ENCODE measurements at places on chromosomes 4 and X.

GRCh38 chr4:174318829-174319764 lies 35.4 kb downstream of the CEP44 start:
- no peak for DNase-seq

- no peak for DNase-seq
These were observed 212.0 kb upstream of the AFF2 start for GRCh38 chrX:148288451-148288850.

- no peak for DNase-seq
These were observed 127.9 kb downstream of the ZNF330 start for GRCh38 chr4:141348573-141348972.

DNA sequence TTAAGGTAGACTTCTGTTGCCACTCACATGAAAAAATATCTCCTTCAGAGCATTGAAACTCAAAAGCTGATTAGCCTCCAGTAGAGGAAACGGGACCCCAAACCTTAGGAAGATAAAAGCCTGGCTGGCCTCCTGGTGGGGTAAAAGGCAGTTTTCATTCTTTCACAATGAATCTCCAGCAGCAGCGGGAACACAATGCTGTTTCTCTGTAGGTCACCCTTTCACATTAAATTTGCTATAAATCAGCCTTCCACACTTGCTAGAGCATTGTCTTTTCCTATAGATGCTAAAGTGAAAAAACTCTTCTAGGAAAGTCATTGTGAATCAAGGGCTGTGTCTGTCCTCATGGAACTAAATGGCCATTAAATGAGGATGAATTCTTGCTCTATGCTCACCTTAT lies 207.3 kb upstream of the MAGEB2 start:
- DNase-seq = no peak

DNA sequence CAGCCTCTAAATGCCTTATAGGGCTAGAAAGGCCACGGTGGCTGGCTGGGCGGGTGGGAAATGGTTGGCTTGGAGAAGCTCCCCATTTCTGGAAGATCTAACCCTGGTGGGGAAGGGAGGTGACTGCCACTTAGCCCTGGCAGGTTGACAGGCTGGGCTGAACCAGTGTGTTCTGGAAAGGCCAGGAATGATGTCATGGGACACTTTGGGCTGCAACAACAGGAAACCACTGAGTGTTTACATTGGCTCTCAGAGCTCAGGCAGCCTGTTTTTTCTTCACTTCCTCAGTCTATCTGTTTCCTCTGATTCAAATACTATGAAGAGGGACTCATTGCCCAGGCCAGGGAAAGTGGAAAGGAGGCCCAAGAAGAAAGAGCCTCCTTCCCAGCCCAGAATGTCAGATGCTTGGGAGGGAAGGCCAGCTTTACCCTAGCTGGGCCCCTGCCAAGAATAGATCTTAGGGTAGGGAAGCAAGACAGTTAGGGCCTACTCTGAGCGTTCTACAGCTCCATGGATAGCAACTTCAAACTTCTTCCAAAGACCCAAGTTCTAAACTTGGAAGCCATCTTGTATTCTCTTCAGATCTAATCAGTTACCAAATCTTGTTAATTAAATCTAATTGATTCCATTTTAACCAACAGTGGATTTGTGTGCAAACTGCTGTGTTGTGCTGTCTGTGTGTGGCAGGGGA lies 65.8 kb upstream of the MSN start:
- DNase-seq = no peak

DNA sequence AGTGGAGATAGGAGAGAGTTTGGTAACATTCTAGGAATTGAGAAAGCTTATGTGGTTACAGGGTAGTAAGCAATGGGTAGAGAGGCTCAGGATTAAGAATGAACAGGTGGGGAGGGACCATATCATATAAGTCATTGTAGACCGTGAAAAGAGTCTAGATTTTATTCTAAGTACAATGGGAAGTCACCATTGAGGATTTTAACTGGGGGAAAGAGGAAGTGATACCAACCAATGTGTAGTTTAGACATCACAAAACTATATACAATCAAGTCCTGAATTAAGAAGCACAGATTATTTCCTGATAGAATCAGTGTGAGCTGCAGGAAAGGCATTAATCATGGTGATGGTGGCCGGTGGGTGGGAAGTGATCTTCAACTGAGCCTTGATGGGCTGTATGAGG lies 178.3 kb upstream of the ZIC3 start:
- no peak for DNase-seq

GRCh38 chr4:150251752-150252190 lies 173.5 kb downstream of the DCLK2 start:
- no peak for DNase-seq

- DNase-seq = no peak
These were observed 187.2 kb upstream of the SPRY1 start for GRCh38 chr4:123209436-123209835.

DNA sequence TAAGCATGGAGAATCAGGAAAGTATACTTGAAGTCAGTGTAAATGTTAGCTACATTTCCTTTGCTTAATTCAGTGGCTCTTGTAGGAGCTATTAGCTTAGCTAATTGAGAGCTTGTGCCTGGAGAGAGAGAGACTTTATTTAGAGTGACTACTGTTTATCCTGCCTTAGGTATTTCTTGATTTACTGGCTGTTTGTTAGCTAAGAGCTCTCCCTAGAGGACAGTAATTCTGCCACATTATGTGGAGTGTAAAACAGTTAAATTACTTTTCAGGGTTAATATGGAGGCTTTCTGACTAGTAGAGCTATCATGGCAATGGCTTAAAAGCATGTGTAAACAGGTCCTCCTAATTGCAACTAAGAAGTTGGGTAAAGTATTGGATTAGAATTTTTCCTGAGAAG lies 306.5 kb upstream of the TECRL start:
- DNase-seq = no peak

GRCh38 chr4:70538869-70539268 lies 20.5 kb downstream of the AMTN start:
- DNase-seq = no peak

GRCh38 chrX:29617276-29617675 lies 598.1 kb upstream of the MAGEB2 start:
- no peak for DNase-seq

GRCh38 chr4:113682730-113683537 lies 78.6 kb downstream of the CAMK2D start:
- peak; percentile 46 for DNase-seq

GRCh38 chr4:37928426-37929416 lies 31.5 kb upstream of the PTTG2 start:
- DNase-seq = no peak

GRCh38 chr4:39715788-39716187 lies 17.9 kb downstream of the UBE2K start:
- DNase-seq = no peak

DNA sequence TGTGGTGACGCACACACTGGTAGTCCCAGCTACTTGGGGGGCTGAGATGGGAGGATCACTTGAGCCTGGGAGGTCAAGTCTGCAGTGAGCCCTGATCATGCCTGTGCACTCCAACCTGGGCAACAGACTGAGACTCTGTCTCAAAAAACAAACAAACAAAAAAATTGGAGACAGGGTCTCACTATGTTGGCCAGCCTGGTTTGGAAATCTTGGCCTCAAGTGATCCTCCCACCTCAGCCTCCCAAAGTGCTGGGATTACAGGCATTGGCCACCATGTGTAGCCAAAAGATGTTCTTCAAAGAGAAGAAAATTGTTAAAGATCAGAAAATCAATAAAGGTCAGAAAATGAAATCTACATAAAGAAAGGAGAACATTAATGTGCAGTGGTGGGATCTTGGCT lies 41.7 kb upstream of the ABCG2 start:
- DNase-seq = no peak

DNA sequence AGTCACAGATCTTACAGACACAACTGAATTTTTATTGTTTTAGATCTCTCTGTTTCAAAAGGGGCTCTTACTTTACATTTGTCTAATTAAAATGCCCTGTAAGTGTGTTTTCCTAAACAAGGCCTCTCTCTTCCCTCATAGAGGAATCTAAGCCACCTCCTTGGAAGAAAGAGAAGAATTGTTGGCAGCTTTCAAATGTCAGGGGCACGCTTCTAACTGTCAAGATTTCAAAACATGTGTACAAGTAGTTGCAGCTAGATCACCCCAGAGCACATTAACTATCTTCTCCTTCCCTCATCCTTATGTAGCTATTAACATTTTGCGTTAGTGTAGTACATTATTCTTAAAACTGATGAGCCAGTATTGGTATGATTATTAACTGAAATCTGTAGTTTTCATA lies 266.5 kb upstream of the BOD1L1 start:
- no peak for DNase-seq

GRCh38 chr4:112502871-112503270 lies 13.1 kb downstream of the NEUROG2 start:
- DNase-seq = no peak

DNA sequence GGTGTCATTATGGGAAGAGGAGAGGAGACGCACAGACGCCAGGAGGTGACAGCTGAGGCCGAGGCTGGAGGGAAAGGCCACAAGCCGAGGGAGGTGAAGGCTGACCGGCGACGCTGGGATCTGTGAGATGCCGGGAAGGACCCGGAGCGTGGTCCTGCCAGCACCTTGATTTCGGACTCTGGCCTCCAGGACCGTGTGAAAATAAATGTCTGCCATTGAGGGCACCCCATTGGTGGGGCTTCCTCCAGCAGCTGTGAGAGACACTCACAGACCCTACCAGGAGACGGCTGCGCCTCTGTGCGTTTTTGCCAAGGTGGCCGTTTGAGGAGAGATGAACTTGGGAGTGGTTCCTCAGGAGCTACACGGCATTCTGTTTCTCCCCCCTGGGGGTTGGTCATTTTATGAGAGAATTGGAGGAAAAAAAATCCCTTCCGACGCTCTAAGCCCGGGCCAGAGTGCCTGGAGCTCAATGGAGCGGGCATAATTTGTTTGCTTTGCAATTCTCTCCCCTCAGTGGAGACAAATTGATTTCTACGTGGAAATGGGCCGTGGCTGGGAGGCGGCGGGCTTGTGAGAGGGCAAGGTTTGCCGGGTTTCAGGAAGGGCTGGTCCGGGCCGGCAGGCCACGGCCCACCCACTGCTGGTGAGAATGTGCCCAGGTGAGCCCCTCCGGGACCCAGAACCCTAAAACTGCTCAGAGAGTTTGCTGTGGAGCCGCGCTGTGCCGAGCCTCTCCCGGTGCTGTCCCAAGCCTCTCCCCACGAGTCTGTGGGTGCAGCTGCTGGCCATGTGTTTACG lies 53.9 kb downstream of the CPZ start:
- DNase-seq = no peak

DNA sequence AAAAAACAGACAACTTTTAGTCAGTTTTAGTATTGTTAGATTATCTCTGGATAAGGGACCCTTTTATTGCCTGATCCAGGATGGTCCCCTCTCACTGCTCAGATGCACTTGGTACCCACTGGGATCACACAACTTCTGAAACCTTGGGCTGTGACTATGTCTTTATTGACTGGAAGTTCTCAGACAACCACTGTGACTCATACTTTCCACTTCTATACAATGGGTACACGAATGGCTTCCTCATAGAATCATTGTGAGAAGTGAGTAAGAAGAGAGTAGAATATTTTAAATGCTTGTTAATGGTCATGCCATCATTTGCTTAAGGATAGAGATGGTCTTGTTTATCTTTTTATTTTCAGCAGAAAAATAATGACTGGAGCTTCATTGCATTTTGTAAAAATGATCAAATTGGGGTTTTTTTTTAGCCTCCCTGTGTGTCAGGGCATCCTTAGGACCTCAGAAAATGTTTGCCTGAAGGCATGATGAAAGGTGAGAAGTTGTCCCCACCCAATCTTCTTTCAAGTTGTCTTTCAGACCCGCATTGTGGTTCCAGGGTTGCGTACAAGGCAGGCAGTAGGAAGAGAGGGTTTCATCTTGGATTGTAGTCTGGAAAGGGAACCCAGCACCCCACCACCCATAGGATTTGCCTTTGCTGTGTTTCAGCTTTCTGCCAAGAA lies 115.1 kb downstream of the CPEB2 start:
- no peak for DNase-seq

DNA sequence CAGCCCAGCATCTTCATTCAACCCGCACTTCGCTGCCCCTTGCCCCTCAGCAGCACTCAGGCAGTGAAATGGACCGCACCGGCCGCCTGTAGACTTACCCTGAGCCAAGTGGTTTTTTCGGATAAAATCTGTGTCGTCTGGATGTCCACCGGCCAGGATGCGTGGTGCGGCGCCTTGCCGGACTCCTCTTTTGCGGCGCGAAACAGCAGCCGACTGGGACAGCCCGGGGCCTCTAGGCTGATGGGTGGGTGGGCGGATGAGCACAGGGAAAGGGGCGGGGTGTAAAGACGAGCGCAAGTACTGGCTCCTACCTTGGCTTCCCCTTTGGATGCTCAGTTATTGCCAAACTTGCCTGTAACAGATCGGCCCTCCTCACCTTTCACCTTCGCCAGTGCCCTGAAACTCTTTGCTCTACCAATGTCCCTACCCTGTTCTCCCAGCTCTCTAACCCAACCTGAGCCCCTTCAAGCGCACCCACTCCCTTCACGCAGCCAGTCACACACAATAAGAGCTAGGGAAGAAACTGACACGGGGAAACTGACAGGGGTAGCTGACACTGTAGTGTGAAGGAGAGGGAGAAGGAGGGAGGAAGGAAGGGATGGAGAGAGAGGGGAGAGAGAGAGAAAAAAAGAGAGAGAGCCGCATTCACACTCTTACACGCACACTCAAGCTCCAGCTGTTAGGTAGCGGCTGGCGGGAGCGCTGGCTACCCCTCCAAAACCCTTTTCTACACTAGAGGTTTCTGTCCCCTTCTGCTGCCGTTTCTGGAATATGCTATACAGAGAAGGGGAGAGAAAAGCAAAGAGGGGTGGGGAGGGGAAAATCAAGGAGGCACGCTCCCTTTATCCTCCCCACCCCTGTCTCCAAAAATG lies 559 bp downstream of the TRPC5 start:
- DNase-seq = no peak

GRCh38 chr4:75904076-75904475 lies 1.8 kb upstream of the PPEF2 start:
- DNase-seq = no peak

- no peak for DNase-seq
These were observed 72.1 kb downstream of the ARHGEF38 start for GRCh38 chr4:105624530-105624929.

DNA sequence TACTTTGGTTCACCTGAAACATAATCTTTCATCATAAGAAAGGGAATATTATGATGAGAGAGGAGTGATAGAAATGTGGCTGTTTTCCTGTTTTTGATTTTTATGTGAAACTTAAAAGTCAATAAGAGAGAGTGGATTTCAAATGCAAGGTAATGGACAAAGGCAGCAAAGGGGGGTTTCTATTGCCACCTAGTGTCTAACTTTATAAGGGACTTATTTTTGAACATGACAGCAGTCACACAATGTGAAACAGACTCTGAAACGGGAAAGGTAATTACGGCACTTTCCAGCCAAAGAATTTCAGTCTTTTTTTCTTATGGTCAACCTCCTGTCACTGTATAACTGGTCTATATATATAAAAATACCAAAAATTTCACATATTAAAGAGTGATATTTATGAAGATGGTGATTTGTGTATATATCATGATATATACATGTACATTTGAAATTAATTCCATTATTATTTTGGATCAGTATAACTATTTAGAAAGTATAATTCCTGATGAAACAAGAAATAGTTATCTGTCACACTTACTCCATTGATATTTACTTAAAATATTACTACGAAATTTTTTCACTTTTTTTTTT lies 127.1 kb downstream of the FBXO8 start:
- no peak for DNase-seq
